ENCODE measurements at places on chromosomes 7 and 10.

- DNase-seq, result no peak
Observed at GRCh38 chr10:11154333-11154732, 136.7 kb downstream of the CELF2 start.

DNA sequence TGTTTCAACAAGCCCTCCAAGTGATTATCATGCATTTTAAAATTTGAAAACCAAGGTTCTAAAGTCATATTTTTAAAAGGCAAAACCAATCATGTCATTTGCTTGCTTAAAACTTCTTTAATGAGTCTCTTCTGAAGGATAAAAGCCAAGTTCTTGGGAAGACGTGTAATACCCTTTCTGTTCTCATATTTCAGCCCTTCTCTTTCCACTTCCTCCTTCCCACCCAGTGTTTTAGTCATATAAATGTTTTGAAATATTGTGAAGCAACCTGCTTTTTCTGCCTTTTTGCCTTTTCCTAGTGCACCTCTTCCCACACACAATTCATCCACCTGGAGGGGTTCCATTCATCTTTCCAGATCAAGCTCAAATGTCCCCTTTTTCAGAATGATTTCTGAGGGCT, 211.1 kb upstream of the LRRTM3 start:
- DNase-seq, result no peak

- DNase-seq, result no peak
Observed at GRCh38 chr10:71633920-71634319, 85.7 kb downstream of the C10orf105 start.

- DNase-seq, result no peak
Observed at GRCh38 chr7:22911889-22912288, 89.2 kb upstream of the TOMM7 start.

DNA sequence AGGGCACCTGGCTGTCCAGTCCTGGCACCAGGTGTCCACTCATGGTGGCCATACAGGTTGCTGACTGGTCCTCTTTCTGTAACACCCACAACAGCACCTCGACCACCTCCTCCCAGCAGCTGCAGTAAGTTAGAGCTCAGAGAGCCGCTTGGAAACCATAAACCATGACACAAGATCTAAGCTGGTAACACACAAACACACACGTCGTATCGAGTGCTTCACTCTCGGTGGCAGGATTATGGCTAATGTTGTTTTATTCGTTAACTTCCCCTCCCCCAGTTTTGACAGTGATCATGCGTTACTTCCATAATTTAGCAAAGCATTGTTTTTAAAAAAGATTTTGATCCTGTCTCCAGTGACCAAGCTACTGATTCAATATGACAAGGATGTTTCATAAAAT, 59.7 kb downstream of the CAMK2B start:
- no peak for DNase-seq

DNA sequence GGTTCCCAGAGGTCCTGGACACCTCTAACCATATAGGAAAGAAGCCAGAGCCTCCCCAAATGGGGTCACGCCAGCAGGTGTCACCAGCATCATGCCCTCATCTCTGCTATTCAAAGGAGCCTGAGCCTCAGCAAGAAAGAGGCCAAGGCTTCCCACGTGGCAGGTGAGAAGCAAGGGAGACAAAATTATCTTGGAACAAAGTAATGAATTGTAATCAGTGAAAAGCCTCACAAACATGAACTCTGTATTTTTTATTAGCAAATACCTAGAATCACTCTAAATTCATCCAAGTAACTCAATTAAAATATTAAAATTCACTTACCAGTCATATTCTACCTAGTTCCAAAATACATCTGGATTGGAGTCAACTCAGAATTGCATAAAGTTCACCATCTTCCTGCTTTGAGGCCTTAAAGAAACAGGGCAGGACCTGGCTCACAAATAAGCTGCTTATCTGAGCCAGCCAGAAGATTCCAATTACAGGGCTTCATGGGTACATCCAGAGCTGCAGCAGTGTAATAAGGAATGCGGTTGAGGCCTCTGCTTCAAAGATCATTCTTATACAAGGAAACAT, 68.7 kb downstream of the SGMS1 start:
- DNase-seq, result no peak

GRCh38 chr7:28378574-28379149, 33.7 kb upstream of the CREB5 start:
- no peak for DNase-seq

DNA sequence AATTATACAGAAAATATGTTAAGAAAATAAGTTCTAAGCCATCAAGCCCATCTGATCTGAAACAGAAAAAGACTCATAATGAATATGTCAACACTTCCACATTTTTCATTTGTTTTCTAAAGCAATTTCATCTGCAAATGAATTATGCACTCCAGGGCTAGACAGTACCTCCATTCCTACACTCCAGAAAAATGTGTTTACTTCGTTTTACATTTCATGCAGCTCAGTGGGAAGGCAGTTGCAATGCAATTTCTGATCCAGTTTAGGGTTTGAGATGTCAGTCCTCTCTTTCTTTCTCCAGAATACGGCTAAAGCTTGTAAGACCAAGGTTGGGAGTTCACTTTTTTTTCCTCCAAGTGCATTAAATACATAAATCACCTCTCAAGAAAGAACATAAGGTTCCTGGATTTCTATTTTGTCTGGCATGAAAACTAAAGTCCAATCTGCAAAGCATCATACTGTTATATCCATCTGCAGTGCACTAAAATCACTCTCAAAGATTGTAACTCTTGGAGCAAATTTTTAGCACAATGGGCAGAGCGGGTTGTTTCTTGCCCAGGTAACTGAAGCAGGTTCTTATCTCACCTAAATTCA, 348.8 kb upstream of the C7orf33 start:
- DNase-seq, result no peak

- DNase-seq, result no peak
Observed at GRCh38 chr7:147452816-147453215, 1137.8 kb upstream of the C7orf33 start.

- DNase-seq, result peak; percentile 61
Observed at GRCh38 chr7:15323550-15323949, 238.3 kb downstream of the AGMO start.

- no peak for DNase-seq
Observed at GRCh38 chr7:106331441-106332175, 46.8 kb upstream of the NAMPT start.

- DNase-seq, result no peak
Observed at GRCh38 chr7:110486549-110486948, 604.4 kb upstream of the LRRN3 start.

- DNase-seq, result no peak
Observed at GRCh38 chr10:74924251-74924963, 98.0 kb downstream of the KAT6B start.

GRCh38 chr7:142583446-142583845, 165.8 kb upstream of the PRSS1 start:
- no peak for DNase-seq

DNA sequence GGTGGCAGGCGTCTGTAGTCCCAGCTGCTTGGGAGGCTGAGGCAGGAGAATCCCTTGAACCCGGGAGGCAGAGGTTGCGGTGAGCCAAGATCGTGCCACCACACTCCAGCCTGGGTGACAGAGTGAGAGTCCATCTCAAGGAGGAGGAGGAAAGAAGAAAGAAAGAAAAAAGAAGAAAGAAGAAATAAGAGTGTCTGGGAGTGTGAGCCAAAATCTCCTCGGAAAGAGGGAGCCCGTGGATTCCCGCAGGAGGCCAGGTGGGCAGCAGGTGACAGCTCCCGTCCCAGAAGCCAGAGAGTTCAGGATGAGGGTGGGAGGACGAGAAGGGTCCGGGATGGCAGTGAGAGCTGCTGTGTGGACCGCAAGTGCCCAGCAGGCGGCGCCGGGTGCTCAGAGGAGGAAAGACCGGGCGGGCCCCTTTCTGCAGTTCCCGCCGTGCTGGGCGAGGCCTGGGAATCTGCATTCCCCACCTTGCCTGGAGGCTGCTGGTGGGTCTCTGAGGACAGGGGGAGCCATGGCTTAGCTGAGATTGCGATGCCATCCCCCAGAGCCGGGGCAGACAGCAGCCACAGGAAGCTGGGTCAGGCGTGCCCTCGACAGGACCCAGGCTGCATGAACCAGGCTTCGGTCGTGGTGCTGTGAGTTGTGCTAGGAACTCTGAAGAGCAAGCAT, 17.1 kb upstream of the AMZ1 start:
- peak; percentile 78 for DNase-seq

GRCh38 chr7:82926477-82926876, 236.2 kb downstream of the PCLO start:
- DNase-seq, result no peak

- no peak for DNase-seq
Observed at GRCh38 chr7:136687693-136688322, 180.6 kb upstream of the CHRM2 start.

- no peak for DNase-seq
Observed at GRCh38 chr10:111748184-111748583, 435.4 kb downstream of the GPAM start.

DNA sequence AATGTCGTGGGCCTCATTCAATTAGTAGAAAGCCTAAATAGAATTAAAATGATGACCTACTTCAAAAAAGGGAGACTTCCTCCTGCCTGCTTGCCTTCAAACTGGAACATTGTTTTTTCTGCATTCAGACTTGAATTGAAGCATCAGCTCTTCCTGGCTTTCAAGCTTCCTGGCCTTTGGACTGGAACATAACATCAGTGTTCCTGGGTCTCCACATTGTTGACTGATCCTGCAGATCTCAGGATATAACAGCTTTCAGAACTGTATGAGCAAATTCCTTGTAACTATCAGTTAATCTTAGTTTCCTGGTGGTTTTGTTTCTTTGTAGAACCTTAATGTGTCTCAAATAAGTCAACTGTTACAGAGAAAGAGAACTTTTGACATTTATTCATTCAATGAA, 18.6 kb downstream of the MAGI2 start:
- DNase-seq, result no peak

DNA sequence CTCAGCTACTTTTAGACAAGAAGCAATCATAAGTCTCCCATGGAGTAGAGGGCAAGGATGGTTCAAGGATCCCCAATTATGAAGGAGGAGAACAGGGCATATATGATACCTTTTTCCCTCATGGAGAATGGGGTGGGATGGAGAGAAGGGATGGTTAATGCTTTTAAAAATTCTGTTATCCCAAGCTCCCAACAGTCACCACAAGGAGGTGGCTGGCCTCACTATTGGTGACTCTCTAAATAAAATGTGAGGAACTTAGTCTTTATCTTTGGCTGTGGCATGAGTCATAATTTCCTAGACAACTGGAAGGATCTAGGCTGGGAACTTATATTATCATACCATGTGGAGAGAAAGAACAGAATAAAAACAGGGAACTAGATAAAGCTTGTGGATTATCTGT, 297.0 kb downstream of the PHTF2 start:
- DNase-seq, result no peak

- no peak for DNase-seq
Observed at GRCh38 chr10:28566458-28567015, 33.6 kb downstream of the WAC start.

DNA sequence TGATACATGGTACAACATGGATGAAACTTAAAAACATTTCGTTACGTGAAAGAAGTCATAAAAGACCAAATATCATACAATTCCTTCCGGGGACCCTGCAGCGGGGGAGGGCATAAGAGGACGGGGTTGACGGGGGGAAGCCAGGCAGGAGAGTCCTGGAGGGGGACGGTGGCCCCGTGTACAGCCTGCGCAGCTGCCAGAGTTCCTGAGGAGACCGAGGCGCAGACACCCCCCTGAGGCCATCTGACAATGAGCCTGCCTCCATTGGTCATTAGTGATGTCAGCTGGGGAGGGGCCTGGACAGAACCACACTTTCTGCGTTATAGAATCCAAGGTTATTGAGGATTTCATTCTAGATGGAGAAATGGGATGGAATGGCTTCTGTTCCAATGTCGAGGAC, 47.2 kb downstream of the PRKAG2 start:
- no peak for DNase-seq

DNA sequence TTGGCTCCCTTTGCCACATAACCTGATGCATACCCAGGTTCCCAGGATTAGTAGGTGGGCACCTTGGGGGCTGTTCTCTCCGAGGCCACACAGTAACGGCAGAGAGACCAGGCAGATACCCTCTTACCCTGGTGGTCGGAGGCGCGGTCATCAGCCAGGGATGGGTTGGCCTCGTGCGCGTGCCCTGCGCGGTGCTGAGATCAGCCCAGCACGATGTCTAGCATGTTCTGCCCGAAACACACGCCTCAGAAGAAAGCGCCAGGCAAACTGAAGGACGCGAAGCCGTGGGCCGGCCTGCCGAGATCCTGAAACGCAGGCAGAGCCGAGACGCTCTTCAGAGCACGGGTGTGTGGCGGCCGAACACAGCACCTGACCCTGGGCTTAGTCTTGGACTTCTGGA, 34.7 kb upstream of the CFAP46 start:
- peak; percentile 49 for DNase-seq

- DNase-seq, result no peak
Observed at GRCh38 chr7:35555934-35556333, 139.0 kb downstream of the HERPUD2 start.

- DNase-seq, result no peak
Observed at GRCh38 chr7:200290-200689, 7.9 kb downstream of the FAM20C start.

- no peak for DNase-seq
Observed at GRCh38 chr10:96584035-96584434, 2.8 kb downstream of the TM9SF3 start.

GRCh38 chr10:127548022-127548421, 1.1 kb upstream of the NPS start:
- DNase-seq, result no peak

DNA sequence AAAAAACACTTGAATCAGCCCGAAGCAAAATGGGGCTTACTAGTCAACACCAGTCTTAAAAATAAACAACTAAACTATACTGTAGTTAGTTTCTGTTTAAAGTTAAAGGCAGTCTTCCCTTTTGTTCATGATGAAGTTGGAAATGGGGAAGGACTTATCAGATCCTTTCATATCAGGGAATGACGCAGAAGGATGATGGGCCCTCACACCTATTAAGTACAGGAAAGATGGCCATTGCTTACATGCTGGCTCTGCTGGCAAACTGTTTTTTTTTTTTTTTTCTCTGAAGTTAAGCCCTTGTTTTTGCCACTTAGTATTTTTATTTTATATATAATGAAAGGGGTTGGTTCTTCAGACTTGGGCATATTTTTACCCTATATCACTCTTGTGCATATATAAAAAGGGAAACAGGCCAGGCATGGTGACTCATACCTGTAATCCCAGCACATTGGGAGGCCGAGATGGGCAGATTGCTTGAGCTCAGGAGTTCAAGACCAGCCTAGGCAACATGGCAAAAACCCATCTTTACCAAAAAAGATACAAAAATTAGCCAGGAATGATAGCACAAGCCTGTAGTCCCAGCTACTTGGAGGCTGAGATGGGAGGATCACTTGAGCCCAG, 16.6 kb upstream of the NRBF2 start:
- no peak for DNase-seq

DNA sequence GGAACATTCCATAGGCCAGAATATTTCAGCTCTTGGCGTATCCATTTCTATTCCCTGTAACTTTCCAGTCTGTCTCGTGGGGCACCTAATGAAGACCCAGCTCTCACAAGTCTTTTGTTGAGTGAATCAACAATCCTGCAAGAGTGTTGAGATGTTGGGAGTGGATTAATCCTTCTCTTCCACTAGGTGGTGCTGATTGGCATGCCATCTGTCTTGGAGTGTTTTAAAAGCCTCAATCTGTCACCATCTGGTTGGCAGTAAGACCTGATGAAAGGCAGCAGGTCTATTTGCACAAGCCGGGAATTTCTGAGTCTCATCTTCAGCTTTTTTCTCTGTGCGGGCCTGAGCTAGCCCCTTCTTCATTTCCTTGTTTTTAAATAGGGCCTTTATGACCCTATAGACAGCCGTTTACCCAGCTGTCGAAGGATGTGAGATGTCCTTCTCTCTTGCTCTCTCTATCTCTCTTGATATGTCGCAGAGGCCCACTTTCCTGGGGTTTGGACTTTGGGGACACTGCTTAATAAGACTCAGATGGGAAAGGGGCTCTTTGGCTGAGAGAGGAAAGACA, 180.5 kb downstream of the ZNF365 start:
- no peak for DNase-seq

- no peak for DNase-seq
Observed at GRCh38 chr10:32007026-32007425, 49.2 kb downstream of the KIF5B start.
